ENCODE measurements at places on chromosomes 1 and 21.
A peak's percentile ranks its signal among the peaks of the same experiment; 100 is the strongest.

- no peak for DNase-seq
Measured at GRCh38 chr1:40704817-40705733, 13.6 kb downstream of the NFYC start.

GRCh38 chr1:205287767-205288559, 33.6 kb downstream of the NUAK2 start:
- DNase-seq = no peak

DNA sequence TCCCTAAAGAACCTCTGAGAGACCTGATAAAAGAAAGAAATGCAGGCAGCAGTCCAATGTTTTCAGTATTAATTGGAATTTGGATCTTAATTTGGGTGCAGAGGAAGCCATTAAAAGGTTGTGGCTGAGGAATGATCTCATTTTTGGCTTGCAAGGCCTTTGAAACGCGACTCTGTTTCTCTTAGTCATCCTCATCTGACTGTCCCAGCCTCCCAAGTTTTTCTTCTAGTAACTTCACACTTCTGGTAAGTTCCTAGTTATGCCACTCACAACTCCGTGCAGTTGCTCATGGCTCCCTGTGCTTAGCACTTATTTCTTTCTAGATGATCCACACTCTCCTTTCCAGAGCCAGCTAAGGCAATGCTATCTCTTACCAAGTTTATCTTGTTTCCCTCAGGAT, 147.4 kb upstream of the USP24 start:
- peak; percentile 63 for DNase-seq

GRCh38 chr1:62625415-62625814, 28.1 kb downstream of the ANGPTL3 start:
- DNase-seq = no peak

- DNase-seq = no peak
Measured at GRCh38 chr1:42936309-42937078, 22.2 kb downstream of the SLC2A1 start.

GRCh38 chr1:217010253-217010652, 287.0 kb upstream of the ESRRG start:
- DNase-seq = no peak

DNA sequence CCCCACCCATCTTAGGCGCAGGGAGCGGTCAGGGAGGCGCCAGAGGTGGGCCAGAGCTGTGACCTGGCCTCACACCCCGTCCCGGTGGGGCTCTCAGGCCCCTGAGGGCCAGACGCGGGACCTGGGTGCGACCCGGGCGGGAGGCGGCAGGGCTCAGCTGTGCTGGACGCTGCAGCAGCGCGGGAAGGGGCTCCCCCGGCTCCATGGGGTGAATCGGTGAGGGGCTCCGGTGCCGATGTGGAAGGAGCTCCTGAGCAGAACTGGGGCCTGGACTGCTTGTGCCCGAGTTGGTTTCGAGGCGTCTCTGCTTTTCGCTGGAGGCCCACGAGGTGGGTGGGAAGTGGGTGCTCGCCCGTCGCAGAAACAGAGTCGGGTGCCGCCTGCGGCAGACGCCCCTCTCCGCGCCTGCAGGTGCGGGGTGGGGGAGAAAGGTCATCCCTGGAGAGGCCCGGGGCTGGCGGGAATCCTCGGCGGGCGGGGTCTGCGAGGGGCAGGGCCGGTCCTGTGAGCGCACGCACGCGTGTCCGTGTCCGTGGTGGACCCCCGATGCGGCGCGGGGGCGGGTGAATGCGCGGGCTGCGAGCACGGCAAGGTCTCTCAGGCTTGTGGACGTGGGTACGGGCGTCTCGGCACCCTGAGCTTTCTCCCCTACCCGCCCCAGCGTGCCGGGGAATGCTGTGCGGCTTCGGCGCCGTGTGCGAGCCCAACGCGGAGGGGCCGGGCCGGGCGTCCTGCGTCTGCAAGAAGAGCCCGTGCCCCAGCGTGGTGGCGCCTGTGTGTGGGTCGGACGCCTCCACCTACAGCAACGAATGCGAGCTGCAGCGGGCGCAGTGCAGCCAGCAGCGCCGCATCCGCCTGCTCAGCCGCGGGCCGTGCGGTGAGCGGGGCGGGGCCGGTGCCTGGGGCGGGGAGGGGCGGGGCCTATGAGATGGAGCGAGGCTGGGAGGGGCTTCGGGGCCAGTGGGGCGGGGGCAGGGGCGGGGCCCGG, 20.4 kb downstream of the AGRN start:
- DNase-seq = peak; percentile 65
